Muscle of leg (tissue), 16 donors: ENCODE measurements at places on chromosomes 6 and 20.

- no peak for DNase-seq
Observed at GRCh38 chr6:107936162-107936909, 21.7 kb downstream of the SEC63 start.

DNA sequence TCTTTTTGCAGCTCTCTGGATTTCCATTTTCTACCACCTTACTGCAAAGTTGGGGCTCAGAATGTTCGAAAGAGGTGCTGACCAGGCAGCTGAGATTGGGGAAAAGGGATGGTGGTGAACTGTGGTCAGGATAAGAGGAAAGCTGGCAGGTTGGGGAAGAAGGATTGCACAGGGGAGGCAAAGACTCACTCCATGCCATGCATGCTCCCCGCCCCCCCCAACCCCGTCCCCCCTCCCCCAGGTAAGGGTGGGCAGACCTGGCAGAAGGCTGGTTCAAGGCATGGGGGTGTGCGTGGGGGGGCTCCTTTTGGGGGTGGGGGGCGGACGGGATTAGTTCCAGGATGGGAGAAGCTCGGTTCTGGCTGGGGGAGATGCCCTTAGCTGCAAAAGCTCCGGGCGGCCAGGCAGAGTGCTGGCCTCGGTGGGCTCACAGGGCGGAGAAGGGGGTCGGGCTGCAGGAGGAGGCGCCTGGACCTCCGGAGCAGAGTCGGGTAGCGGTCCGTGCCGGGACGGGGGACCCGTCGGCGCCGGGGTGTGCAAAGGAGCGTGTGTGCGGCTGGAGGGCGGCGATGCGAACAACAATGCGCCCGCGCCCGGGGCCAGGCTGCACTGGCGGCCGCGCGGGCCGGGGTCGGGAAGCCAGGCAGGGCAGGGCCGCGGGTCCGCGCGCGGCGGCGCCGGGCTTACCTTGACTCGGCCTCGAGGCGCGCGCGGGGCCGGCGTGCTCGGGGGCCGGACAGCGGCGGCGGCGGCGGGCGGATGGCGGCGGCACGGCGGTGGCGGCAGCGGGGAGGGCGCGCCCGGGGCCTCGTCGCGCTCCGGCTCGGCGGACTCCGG is 880 bp downstream of the ADNP start:
- DNase-seq = peak; percentile 37

- no peak for DNase-seq
Observed at GRCh38 chr20:37803438-37804307, 99.3 kb upstream of the VSTM2L start.

GRCh38 chr20:13017883-13018535 is 9.2 kb downstream of the SPTLC3 start:
- DNase-seq = no peak

- no peak for DNase-seq
Observed at GRCh38 chr6:127182501-127182900, 64.0 kb downstream of the RSPO3 start.

- DNase-seq = no peak
Observed at GRCh38 chr20:32391003-32391402, 32.9 kb downstream of the ASXL1 start.
